ENCODE measurements at places on chromosomes 16 and 17.

DNA sequence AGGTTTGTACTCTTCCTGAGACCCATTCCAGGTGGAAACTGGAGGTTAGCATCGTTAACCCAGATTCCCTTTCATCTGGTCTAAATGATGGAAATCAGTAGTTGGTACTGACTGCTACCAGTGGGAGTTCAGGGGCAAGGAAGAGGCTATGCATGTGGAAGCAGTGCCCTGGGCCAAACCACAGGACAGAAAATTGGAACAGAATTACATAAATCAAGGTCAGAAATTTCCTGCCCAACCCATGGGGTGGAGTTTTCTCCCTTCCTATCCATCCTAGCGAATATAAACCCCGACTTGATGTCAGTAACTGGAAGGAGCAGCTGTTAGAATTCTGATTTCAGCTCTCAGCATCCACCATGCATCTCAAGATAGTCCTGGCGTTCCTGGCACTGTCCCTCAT lies at the start of gene AOC2:
TSS of gene AOC2 (plus strand) at position 310 of the 400 bp plus-strand sequence. CDS start at position 357, 47 bp downstream.
- no peak for DNase-seq

DNA sequence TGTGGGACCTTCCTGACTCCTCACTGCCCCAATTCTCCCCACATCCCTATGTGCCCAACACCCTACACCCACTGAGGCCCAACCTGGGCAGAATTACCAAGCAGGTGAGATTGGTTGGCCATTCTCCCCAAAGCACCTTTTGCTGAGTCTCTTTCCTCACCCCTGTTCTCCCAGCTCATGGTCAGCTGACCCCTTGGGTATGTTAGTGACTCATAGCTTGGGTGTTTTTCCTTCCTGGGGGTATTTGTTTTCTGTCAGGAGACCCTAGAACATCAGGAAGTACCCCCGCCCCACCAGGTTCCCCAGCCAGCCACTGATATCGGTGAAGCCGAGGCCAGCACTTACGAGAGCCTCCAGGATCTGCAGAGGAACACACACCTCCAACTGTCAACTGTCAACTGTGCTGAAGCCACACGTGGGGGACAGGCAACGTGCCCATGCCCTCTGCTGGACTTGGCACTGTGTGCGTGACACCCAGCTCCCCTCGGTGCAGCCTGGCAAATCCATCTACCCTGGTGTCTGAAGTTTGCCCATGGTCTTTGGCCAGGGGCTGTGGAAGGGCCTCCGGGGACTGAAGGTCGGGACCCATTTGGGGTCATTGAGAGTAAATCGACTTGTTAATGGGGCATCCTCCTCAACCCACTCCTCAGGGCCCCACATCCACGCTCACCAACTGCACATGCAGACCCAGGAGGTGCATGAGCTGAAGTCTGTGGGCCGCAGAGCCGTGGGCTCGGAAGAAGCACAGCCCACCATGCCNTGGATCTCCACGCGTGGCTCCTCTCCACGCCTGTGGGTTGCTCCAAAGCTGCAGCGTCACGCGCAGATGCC lies 53.1 kb downstream of the METRNL start:
- no peak for DNase-seq

DNA sequence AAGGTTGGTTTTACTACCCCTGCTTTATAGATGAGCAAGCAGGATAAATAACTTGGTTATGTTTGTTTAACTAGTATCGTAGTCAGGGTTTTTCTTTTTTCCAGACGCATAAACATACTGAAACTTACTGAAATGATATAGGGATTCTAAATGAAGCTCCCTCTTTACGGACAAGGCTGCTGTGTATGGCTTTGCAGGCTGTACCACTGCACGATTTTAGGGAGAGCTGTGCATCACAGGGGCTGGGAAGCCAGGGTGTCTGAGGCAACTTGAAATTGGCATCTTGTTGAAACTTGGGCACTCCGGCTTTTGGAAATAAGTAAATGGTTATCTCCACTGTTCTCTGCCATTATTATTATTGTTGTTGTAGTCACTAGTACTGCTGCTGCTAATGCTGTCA lies 218.1 kb upstream of the CDH8 start:
- DNase-seq, result no peak

DNA sequence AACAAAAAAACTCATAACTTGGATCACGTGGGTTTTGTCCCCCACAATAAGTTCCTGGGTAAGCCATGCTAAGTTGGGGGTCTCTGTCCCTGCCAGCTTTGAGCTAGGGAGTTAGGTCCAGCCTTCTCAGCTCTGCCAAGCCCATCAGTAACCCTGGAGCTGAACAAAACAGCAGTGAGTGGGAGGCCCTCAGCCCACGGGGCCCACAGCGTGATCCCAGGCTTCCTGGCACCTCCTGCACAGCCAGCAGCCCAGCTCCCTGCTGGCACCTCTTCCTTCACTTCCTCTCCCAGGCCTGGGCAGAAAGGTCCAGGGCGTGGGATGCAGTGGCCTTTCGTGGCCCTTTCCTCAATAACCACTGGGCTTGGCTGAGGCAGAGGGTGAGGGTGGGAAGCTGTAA lies 35.5 kb upstream of the CDC42EP4 start:
- no peak for DNase-seq

GRCh38 chr16:19170043-19170655 lies 2.1 kb downstream of the SYT17 start:
- DNase-seq, result no peak

DNA sequence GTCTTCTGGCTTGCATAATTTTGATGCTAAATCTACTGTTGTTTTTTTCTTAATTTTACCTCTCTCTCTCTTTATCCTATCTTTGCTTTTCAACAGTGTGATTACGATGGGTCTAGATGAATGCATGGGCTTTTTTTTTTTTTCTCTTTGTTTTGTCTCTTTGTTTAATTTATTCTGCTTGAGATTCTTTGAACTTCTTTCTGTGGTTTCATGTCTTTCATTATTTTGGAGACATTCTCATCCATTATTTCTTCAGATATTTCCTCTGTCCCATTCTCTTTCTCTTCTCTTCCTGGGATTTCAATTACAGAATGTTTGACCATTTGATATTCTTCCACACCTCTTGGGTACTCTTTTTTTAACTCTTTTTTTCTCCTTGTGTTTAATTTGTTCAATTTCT lies 52.3 kb downstream of the CCDC182 start:
- DNase-seq, result no peak

GRCh38 chr16:5509794-5510193 lies 412.2 kb upstream of the EEF2KMT start:
- DNase-seq, result no peak

GRCh38 chr17:76204277-76204676 lies 36.0 kb downstream of the RNF157 start:
- no peak for DNase-seq

DNA sequence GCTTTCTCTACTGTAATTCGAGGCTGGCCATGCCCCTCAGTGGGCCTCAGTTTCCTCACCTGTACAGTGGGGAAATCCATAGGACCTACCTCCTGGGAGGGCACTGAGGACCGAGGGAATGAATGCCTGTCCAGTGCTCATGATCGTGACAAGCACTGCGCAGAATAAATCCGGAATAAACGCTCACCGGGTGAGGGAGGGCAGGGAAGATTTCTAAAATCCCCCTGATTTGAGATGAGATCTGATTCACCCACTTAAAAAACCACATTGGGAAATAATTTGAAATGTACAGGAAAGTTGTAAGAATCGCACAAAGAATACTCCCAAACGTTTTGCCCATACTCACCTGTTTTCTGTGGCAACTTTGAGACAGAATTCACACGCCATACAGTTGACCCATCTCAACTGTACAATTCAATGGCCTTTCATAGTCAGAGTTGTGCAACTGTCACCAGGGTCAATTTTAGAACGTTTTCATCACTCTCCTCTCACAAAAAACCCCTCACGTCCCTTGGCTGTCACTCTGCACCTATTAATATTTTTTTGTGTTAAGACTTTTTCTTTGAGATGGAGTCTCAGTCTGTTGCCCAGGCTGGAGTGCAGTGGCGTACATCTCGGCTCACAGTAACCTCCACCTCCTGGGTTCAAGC lies 49.8 kb downstream of the IRF8 start:
- no peak for DNase-seq

GRCh38 chr17:59431601-59432000 lies 100.1 kb downstream of the YPEL2 start:
- no peak for DNase-seq

DNA sequence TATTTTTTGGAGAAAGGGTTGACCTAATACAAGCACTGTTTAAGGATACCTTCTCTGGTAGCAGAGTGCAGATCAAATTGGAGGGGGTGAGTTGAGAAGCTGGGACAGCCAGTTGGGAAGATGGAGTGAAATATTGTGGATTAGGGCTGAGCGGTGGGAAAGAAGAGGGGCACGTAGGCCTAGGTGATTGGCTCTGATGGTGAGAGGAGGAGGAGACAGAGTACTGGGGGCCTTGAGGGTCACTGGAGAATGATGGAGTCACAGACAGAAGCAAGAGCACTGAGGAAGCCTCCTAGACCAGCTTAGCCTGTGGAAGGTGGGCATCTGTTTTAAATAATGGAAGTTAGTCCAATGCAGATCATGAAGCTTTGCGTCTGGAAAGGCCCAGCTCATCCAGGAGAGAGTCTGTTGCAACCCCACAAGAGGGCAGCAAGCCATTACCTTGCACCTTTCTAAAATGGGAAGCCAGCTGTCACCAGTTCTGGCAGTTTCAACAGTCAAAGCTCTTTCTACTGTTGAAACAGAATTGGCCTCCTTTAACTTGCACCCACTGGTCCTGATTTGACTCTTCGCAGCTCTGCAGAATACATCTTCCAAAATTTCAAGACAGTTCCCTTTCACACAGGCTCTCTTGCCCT lies 11.8 kb downstream of the SLC9A5 start:
- no peak for DNase-seq

DNA sequence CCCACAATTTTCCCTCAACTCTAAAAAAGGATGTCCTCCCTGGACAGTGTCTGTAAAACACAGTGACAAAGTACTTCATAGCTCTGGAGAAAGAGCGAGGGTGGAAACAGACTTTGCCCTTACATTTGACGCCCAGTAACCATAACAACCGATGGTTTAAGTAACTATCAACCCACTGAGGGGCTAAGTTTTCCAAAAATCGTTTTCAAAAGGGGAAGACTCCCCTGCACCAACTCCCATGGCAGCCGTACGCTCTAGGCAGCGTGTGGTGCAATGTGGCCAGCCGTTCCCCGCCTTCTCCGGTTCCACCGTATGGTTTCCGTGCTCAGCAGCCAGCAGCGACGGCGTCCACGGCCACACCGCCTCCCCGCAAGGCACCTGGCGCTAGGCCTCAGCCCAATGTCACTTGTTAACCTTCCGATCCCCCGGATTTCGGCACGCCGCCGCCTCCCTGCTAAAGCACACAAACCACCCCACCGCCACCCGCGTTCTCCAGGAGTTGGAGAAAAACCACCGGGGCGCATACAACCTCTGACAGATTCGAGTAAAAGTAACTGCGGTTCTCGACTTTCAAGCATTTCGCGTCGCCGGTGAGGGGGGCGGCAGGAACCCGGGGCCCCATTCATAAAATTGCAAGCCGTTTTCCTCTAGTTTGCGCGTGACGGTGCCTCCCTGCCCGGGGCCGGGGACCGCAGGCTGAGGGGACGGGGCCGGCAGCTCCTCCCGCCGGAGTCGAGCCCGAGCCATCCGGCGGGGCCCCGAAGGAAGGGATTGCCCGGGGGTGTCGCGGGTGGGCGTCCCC lies 661 bp downstream of the TEX2 start:
- peak; percentile 59 for DNase-seq

- peak; percentile 18 for DNase-seq
These were observed 45.2 kb downstream of the MYH13 start for GRCh38 chr17:10327640-10328039.

DNA sequence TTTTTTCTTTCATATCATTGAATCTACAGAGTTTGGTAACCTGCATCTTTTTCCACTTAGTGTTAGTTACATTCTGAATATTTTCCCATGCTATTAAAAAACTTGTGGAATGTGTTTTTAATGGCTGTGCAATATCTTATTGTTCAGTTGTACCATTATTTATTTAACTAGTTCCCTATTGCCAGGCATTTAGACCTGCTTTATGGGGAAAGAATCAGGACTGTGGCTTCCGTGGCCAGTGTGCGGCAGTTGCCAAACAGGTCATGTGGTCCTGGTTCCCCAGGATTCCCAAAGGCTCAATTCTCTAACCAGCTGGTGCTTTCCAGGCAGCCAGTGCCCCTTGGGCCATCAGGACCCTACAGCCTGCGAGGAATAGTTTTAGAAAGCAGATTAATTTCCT lies 30.8 kb downstream of the NDEL1 start:
- DNase-seq, result no peak

GRCh38 chr16:65178151-65178550 lies 56.3 kb upstream of the CDH11 start:
- no peak for DNase-seq

DNA sequence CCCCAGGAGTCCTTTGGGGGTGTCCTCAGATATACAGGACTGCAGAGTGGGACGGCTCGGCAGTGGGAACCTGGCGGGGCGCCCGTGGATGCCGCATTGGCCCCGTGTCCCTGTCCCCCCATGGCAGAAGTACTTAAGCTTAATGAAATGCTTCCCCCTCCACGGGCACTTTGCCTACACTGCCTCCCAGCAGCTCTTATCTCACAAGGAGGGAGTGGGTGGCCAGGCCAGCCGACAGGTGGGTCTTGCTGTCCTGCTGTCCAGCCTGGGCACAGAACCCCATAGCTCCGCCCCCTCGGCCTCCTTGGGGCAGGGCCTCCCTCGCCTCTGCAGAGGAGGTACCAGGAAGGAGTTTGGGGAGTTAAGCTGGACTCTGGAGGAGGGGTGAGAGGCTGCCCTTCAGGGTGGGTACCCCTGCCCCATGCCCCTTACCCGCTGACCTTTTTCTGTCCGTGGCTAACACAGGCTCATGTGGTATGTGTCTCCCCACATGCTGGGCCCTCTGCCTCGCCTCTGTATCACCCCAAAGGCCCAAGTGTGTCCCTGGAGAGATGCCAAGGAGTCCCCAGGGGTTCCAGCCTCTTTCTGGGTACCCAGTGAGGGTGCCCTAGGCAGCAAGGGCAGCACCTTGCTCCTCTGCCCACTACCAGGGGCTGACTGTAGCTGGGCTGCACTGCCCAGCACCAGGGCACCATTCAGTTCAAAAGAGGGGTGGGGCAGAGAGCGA lies 8.7 kb downstream of the THRA start:
- no peak for DNase-seq

DNA sequence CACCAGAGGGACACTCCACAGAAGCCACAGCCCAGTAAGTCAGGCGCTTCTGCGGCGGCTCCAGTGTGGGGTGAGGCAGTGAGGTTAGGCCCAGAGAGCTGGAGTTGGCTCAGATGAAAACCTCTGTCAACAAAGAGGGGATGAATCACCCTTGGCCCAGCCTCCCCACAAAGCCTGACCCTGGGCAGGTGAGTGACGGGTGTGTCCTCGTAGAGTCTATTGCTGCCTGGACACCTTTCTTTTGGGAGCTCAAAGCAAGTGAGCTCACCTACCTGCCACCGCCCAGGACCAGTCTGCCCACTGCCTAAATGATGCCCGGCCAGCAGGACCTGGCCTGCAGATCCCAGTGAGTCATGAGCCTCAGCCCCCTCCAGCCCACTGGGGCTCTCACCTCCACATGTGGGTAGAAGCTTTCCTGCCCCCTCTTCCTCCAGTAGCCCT lies 24.9 kb upstream of the DBNDD1 start:
- DNase-seq, result no peak

GRCh38 chr16:1469693-1470201 lies 5.1 kb downstream of the CLCN7 start:
- DNase-seq, result no peak

GRCh38 chr17:1783834-1784611 lies 22.2 kb downstream of the SERPINF1 start:
- no peak for DNase-seq

GRCh38 chr17:57294629-57295501 lies 38.5 kb downstream of the MSI2 start:
- peak; percentile 6 for DNase-seq

- no peak for DNase-seq
These were observed 1253.7 kb upstream of the CDH8 start for GRCh38 chr16:63289834-63290460.

- no peak for DNase-seq
These were observed 264.4 kb downstream of the NPIPA8 start for GRCh38 chr16:18072161-18072560.

- no peak for DNase-seq
These were observed 37.5 kb upstream of the RBFOX3 start for GRCh38 chr17:79648181-79648831.
